Prostate gland (tissue), 2 donors: ENCODE measurements at places on chromosomes 5 and 9. TPM values are rescaled to one million over a fixed set of nuclear protein-coding genes. Genes with fewer than 3 reads are reported as not detected.

DNA sequence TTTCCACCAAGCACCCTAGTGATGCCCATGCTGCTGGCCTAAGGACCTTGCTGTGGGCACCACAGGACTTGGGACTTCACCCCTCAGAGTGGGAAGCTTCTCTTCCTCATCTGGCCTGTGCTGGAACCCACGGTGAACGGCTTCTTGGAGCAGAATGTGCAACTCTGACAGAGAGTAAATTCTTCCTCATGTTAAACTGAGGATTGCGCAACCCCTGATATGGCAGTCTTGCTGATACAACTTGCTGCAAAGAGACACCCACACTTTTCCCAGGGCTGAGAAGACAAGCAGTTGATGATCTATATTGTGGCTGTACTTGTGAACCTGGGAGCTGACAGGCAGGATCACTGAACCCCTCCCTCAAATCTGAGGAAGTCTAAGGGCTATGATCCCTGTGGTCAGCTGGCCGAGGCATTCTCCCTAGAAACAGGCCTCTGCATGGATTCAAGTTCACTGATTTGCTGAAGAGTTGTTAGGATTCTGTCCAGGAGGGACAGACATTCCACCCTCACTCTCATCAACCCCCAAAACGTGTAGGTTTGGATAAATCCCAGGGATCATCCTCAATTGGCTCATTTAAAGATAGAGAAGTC lies 307.2 kb downstream of the MTRR start:
- DNase-seq, result no peak

DNA sequence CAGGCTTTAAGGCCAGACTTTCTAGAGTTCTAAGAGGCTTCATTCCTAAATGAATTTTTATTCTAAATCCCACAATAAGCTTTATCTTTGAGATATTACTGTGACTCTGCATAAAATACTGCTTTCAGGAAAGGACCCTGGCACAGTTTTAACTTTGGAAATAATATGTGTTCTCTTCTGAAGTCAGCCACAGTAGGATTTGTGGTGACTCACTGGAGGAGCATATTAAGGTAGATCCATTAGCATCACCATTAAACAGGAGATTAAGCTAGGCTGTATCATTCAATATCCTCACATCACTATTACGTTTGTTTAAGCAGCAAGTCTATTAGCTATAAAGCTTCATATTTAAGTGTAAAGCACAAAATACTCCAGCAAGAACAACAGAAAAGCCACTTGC lies 186.1 kb upstream of the IZUMO3 start:
- DNase-seq, result no peak

GRCh38 chr5:137565450-137565849 lies 66.3 kb upstream of the SPOCK1 start:
- DNase-seq, result no peak

DNA sequence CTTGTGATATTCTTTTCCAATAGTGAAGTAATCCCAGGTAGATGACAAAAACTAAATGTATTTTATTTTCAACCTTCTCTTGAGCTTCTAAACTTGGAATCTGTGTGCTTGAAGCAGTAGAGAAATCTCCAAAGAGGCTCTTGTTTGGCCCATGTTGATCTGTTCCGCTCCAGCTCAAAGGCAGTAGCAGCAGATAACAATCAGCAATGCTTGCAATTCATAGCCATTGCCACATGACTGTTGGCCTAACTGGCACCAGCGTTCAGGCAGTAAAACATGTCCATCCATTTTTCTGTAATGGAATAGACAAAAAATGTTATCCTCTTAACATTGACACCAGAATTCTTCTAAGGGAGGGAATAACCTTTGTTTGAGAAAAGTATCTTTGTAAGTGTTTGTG lies 270.7 kb upstream of the MSX2 start:
- peak; percentile 26 for DNase-seq

GRCh38 chr5:178149199-178149932 lies 4.3 kb downstream of the NHP2 start:
- DNase-seq, result no peak

- DNase-seq, result peak; percentile 53
Measured at GRCh38 chr9:127608104-127608966, 3.7 kb upstream of the STXBP1 start.

DNA sequence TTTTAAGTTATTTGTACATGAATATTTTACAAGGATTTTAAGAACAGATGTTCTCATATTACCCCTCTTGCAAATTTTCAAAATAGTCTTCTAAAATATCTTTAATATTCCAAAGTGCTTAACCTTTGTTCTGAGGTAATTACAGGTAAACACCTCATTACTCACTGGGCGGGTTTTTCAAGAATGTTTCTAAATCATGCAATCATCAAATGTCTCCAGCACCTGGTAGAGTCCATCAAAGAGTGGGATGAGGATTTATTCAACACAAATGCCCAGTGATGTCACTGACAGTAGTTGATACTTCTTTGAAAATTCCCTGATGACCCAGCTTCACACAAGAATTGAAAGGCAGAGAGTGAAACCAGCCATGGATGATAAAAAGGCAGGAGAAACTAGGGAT lies 114.4 kb downstream of the SEC61B start:
- DNase-seq, result no peak

DNA sequence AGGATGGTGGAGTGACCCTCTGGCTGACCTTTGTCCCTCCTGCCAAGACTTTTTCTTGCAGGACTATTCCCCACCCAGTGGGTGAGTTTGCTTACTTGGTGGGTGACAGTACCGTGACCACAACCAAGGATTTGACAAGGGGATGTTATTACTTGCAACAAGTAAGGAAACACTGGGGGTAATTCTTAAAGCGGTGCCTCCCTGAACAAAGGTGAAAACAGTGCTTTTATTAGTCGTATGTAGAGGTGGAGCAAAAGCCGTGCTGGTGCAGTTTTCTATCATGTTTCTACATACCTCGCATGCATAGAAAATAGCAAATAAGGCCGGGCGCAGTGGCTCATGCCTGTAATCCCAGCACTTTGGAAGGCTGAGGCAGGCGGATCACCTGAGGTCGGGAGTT lies 41.0 kb upstream of the KDM4C start:
- no peak for DNase-seq

The FBN2 gene
- 6.6 TPM for total RNA-seq

- DNase-seq, result no peak
Measured at GRCh38 chr5:127343866-127344265, 53.3 kb downstream of the MEGF10 start.

- DNase-seq, result no peak
Measured at GRCh38 chr5:77321793-77322394, 111.4 kb downstream of the PDE8B start.

The GTF3C4 gene
- total RNA-seq, result 16.0 TPM

DNA sequence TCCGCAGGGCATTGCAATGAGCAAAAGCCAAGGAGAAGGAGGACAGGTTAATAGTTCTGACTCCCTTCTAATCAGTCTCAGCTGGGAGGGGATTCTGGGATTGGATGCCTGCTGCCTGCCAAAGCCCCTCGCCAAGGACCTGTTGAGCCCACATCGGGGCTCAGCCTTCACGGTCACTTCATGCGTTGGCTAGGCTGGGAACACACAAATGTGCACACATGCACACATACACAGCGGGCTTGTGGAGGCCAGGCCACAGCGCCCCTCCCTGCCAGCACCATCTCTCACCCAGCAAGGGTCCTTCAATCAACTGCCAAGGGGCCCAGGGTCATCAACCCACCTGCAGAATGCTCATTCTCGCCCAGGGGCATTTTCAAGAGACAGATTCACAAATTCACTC lies 113.9 kb downstream of the C5orf15 start:
- no peak for DNase-seq

The PHF24 gene
- not detected for total RNA-seq

DNA sequence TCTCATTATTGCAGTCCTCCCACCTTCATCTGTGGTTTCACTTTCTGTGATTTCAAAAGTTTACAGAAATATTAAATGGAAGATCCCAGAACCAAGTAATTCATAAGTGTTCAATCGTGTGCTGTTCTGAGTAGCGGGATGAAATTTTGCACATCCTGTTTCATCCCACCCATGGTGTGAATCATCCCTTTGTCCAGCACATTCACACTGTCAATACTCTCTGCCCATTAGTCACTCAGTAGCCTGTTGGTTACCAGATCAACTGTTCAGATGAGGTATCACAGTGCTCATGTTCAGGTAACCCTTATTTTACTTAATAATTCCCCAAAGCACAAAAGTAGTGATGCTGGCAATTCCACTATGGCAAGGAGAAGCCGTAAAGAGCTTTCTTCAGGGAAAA lies 26.8 kb downstream of the FAM81B start:
- DNase-seq, result no peak

- DNase-seq, result no peak
Measured at GRCh38 chr9:12964271-12964670, 189.5 kb downstream of the LURAP1L start.

GRCh38 chr5:146105477-146105876 lies at the start of gene PLAC8L1:
PLAC8L1 (minus strand) TSS chr5:146105577; CDS start chr5:146104311, 1,266 bp downstream.
- DNase-seq, result no peak

The NDUFAF2 gene
- total RNA-seq, result 16.6 TPM

The ELAVL2 gene
- 43.1 TPM for total RNA-seq

GRCh38 chr5:167949435-167949834 lies 342.0 kb upstream of the WWC1 start:
- no peak for DNase-seq

DNA sequence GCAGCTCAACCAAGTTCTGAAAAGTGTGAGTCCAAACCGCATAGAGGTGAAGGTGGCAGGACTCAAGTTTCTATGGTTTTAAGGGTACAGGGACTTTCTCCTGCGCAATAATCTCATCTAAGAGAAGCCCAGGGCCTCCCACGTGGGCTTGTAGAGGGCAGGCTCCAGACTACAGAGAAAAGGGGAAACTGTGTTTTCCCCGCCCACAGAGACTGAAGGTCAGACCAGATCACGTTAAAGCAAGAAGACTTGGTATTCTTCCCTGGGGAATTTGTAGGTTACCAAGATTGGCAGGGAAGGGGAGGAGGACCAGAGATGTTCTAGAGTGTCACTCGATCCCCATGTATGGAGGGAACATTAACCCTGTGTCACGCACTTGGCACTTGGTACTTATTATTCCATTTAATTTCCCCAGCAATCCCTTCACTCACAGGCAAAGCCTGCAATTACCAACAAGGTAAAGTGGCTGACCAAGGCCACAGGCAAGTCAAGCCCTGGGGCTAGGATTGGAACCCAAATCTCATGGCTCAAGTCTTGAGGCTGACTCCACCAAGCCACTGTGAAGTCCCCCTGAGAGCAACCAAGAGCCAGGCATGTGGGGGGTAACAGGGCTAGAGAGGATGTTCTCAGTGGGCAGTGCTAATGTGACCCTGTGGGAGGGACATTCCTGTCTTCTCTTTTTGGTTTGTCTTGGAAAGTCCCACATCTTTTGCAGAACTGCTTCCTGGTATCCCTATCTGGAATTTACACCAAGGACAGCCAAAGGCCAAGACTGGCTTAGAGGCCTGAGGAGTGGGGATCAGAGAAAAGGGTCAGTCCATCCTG lies 18.3 kb upstream of the NEK6 start:
- DNase-seq, result no peak

The C9orf50 gene
- not detected for total RNA-seq

- DNase-seq, result no peak
Measured at GRCh38 chr9:125103770-125104460, 39.4 kb downstream of the SCAI start.

DNA sequence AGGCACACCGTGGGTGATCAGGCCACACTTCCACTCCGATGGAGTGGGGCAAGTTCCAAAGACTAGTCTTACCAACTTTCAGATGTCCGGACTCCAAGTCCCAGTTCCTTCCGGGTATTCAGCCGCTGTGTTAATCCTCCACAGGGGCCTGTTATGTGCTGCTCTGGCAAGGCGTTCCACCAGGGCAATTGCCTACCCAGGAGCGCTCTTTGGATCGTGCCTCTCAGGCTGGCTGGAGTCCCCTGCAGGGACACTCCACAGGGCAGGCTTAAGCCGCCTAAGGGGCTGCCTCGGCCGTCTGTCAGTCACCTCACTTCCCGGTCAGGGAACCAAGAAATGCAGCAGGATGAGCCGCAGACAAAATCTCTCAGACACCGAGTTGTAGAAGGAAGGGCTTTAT lies 118.7 kb upstream of the CCNG1 start:
- DNase-seq, result no peak

- no peak for DNase-seq
Measured at GRCh38 chr9:107108342-107109130, 174.5 kb upstream of the RAD23B start.

DNA sequence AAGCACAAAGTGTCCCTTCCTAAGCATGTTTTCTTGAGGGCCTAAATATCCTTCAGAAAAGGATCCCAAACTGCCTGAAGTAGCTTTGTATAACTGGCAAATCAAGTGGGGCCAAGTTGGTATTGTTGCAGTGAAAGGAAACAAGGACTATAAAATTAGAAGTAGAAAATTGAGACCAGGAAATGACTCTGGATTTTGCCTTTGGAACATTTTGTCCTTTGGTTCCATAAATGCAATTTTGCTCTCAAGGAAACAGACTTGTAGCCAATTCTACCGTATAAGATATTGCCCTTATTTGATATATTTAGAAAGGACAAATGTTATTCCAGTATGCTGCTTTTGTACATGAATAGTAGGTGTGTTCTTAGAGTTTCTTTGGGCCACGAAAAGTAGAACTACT lies 34.4 kb downstream of the RABGAP1 start:
- no peak for DNase-seq

DNA sequence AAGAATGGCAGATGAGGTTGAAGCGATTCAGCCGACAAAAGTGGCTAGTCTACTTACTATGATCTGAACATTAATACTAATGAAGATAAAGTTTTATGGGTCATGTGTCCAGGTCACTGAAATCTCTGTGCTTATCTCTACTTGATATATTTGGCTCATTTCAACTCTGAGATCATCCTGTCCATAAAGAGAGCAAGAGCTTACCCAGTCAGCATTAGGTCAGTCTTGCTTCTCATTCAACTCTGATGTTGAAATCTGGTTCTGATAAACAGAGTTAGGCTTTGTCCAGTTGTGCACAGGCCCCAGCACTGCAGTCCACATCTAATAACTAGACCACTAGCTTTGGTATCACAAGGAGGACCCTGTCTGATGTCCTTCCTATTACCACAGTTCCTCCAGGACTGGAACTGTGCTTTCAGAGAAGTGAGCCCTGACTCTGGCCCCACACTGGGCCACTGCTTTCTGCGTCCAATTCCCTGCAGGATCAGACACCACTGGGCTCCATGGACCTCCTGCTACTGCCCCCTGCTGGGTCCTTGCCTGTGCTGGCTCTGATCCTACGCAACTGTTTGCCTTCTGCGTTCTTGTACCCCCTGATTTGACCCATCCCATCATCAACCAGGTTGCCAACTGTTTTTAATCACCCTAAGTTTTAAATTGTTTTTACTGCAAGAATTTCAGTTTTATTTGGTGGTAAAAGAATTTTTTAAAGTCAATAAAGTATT lies 23.7 kb upstream of the FAM120A start:
- no peak for DNase-seq

GRCh38 chr5:171093598-171093997 lies 215.4 kb upstream of the TLX3 start:
- DNase-seq, result no peak

The TAS2R1 gene
- not detected for total RNA-seq
